Activated CD4-positive, alpha-beta T cell treated with anti-CD3 and anti-CD28 coated beads, Interleukin-2, amount 50 U/mL, for 48 hours (primary cell): ENCODE measurements at places on chromosomes 3 and 15.

DNA sequence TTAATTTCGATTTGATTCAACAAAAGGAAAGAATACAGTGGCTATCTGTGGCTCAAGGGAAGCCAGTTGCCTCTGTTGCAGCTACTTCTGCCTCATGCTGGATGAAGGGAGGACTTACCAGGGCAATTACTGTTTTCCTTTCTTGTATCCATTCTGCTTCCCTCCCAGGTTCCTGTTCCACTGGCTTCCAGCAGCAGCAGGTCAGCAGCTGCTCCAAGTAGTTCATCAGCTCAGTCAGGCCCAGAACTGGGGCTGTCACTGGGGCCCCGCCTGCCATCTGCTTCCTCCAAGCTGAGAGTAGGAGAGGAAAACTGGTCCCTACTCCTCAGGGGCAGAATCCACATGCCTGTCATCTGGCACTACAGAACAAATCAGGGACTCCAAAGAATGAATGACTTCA is 48.6 kb upstream of the ULK4 start:
- no peak for DNase-seq

GRCh38 chr3:99071096-99071495 is 169.6 kb upstream of the DCBLD2 start:
- no peak for DNase-seq

GRCh38 chr15:81084716-81085115 is 49.4 kb upstream of the CFAP161 start:
- no peak for DNase-seq

DNA sequence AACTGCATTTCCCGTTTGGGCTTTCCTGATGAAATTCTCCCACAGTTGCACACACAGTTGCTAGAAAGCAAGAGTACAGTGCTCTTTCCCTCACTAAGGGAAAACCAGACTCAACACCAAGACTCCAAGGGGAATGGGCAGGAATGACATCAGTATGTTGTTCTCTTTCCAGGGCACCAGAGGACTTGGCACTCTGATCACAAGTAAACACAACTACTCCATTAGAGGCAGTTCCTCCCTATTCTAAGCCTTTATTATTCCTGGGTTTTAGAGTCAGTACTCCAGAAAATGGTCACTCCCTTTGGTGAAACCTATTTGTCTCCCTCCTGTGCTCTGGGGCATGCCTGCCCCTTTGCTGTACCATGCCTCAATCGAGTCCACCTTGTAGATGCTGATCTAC is 52.3 kb upstream of the VGLL4 start:
- DNase-seq: no peak

DNA sequence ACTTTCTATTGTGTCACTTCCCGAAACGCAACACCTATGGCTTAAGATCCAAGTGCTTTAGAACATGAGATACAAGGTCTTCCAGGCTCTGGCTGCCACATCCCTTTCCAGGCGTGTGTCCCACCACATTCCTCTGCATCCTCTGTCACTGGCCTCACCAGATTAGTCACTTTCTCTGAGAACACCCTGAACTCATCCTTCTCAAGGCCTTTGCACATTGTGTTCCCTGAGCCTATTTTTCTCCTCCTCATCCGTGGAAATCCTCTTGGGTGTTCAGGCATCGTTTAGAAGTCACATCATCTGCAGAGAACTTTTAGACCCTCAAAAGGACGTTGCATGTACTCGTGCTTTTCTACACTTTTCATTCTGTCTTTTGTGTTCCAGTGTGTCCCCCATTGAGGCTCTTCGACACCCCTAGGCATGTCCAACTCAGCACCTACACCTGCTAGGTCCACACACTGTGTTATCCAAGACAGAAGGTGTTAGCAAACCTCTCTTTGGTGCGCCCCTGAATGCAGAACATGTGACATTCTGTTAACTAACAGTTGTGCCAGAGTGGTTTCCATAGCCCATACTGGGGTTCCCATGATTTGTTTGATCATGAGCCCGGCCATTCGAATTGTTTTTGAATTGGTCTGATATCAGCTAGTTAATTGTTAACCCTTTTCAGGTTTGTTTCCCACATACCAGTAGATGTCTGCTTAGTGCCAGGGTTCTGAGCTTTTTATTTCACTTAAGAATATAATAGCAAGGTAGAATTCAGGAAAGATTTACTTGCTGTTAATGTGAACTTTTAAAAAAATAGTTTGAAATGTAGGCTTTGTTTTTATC is 67.2 kb downstream of the LPP start:
- DNase-seq: no peak

DNA sequence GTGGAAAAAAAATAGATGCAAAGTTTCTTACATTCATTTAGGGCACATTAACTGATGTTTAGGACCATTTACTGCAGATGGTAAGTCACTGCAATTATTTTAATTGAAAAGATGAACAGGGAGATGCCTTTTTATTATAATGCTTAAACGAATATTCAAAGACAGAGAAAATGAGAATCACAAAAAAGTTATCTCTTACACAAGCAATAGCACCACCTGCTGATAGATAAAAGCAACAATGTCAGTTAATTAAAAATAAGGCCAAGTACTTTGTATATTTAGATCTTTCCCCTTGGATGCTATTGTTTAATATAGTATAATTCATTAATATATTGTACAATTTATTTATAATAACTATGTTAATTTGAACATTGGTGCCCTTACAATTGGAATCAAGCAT is 55.9 kb downstream of the IFT80 start:
- no peak for DNase-seq

GRCh38 chr3:119601154-119601553 is 3.5 kb downstream of the PLA1A start:
- no peak for DNase-seq

- DNase-seq: no peak
These were observed 137.6 kb downstream of the RPLP1 start for GRCh38 chr15:69590201-69590710.

- DNase-seq: no peak
These were observed 482.8 kb upstream of the NAALADL2 start for GRCh38 chr3:174376346-174376745.

- DNase-seq: no peak
These were observed 159.0 kb upstream of the STT3B start for GRCh38 chr3:31373681-31374080.

- DNase-seq: no peak
These were observed 25.0 kb downstream of the CSPG4 start for GRCh38 chr15:75687486-75688277.
